ENCODE measurements at places on chromosomes 6 and 20. TPM values are rescaled to one million over a fixed set of nuclear protein-coding genes. Genes with fewer than 3 reads are reported as not detected.

Gene DEFB132
- not detected for total RNA-seq

Gene LAMA4
- 569 TPM for total RNA-seq

Gene LST1
- total RNA-seq = 0.09 TPM

Gene DUSP15
- 0.26 TPM for total RNA-seq

Gene KCNS1
- total RNA-seq = 0.09 TPM

Gene MAFB
- total RNA-seq = 0.32 TPM

Gene IL17A
- total RNA-seq = not detected

Gene APOM
- 1.8 TPM for total RNA-seq

Data from bronchial smooth muscle cell (primary cell).